ENCODE measurements at places on chromosomes 5 and 9.

- DNase-seq, result no peak
Measured at GRCh38 chr5:17180330-17180843, 37.0 kb upstream of the BASP1 start.

DNA sequence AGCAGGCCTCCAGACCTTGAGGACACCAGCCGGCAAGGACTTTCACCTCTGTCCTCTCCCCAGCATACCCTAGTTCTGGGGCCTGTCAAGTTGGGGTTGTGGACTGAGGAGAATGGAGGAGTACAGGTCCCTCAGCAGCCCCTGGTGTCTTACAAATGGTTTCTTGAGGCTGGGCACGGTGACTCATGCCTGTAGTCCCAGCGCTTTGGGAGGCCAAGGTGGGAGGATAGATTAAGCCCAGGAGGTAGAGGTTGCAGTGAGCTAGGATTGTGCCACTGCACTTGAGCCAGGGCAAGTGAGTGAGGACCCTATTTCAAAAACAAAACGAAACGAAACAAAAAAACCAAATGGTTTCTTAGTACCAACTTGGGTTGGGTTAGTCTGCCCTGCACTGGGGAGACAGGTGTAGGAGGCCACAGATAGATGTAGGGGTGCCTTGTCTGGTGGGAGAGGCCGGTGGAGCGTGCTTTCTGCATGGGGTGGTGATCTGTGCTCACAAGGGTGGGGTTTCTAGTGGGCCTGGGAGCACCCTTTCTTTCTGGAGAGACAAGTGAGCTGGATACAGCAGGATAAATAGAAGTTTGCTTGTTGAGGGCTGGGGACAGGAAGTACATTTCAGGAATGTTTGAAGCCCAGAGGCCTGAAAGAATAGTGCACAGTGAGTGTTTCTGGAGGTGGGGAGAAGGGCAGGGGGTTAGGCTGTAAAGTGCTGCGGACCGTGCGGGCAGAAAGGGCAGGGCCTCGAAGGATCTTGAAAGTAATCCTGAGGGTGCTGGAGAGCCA is 37.7 kb upstream of the PSD2 start:
- DNase-seq, result no peak

DNA sequence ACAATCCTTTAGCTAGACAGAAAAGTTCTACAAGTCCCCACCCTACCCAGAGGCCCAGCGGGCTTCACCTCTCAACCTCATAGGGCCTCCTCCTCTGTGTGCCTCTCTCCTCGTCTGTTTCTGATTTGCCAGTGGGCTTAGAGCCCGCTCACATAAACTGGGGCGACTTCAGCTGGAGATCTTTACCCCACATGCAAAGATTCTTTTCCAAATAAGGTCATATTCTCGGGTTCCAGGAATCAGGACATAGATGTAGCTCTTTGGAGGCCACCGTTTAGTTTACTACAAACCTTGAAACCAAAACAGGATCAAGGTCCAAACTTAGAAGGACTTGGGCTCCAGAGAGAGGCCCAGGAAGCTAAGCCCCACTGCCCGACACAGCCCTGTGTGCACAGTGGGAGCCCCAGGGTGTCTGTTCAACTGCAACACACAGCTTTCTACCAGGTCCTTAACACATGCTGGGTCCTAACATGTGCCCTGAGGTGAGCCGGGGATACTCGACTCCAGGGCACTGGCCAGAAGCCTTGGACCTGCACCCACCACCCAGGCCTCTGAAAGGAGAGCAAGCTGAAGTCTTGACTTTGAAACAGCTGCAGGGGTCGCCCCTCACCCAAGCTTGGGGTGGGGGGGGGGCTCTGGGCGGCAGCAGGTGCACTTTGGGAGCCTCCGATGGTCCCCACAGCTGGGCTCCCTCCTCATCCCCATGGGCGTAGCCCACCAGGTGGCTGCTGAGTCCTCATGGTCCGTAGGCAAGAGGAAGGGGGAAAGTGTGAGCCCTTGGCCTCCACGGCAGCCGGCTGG is 26.8 kb upstream of the SLC12A7 start:
- no peak for DNase-seq

GRCh38 chr5:121897341-121897740 is 45.7 kb downstream of the FTMT start:
- no peak for DNase-seq

- no peak for DNase-seq
Measured at GRCh38 chr5:170319301-170319700, 21.7 kb upstream of the LCP2 start.

- no peak for DNase-seq
Measured at GRCh38 chr9:135134268-135135022, 47.0 kb downstream of the OLFM1 start.

DNA sequence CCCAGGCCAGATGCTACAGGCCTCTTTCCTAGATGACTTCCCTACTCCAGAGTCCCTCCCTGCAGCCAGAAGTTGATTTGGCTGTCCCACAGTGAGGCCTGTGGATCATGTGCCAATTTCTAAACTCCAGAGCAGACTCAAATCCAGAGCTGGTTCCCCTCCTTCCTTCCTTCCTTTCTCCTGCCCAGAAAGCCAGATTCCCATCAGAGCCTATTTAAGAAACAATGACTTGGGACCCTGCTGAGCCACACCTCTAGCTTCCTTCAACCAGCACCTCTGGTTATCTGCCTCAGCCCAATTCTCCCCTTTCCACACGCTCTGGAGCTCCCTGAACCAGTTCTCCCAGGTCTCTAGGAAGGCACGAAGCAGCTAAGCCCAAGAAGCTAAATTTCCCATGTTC is 7.2 kb downstream of the FAM219A start:
- no peak for DNase-seq

DNA sequence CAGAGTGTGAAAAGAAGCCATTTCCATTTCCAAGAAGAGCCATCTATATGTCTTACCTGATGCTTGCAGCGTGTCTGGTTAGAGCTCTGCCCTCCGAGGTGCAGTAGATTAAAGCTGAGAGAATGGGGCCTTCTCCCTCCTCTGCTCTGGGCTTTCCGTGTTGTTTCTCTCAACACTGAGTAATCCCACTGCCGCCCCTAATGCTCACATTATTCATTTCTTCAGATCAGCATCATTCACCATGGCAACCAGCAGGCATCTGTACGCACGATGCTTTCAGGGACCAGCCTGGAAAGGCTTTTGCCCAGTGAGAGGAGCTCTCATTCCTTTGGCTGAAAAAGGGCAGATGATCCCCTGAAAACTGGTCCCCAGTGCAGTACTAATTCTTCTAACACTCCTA is 79.6 kb downstream of the CYFIP2 start:
- DNase-seq, result no peak

GRCh38 chr9:127020036-127020801 is 102.2 kb downstream of the ANGPTL2 start:
- DNase-seq, result no peak

DNA sequence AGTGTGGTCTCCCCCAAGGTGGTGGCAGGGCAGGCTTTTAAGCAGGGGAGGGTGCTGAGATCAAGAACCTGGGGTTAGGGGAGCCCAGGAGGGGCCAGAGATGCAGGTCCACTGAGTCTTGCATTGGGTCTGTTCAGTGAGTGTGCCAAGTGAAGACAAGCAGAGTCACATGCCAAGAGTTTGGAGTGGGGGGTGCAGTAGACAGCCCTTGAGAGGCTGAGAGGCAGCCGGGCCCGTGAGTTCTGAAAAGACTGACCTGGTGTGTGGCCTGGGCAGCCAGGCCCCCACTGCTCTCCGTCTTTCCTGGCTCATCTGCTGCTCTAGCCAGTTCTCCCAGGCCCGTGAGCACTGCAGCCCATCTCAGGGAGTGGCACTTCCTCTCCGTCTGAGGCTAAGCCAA is 120.0 kb downstream of the DAB2IP start:
- peak; percentile 34 for DNase-seq

- no peak for DNase-seq
Measured at GRCh38 chr9:132075853-132076252, 3.8 kb downstream of the MED27 start.

GRCh38 chr5:881551-881935 is 11.1 kb downstream of the BRD9 start:
- DNase-seq, result no peak

DNA sequence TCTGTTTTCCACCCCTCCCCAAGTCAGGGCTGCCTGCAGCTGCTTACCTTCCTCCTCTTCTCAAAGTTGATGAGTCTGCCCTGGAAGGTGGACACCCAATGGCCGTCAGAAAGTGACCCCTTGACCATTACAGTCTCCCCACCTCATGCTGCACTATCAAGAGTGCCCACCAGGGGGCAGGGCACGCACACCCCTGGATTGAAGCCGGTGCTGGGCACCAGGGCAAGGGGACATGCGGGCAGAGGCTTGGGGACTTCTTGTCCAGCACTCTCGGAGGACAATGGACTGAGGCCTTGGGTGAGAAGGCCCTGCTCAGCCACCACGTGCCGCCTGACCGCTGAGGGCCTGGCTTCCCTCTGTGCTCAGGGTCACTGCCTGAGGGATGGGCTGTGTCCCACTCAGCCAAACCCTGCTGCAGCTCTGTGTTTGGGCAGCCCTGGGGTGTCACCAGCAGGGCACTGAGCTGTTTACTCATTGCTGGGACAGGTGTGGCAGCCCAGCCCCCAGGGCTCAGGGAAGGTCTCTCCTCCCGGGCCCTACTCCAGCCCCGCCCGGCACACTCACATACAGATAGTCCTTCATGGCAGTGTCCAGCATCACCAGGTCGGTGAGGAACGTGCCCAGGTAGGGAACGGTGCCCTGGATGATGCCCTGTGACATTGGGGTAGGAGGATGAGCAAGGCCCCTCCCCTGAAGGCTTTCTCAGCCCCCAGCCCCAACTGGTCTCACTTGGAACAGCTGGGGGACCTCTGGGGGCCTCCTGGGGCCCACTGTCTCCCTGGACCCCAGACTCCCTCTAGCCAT is 17.7 kb downstream of the RALGDS start:
- DNase-seq, result no peak

DNA sequence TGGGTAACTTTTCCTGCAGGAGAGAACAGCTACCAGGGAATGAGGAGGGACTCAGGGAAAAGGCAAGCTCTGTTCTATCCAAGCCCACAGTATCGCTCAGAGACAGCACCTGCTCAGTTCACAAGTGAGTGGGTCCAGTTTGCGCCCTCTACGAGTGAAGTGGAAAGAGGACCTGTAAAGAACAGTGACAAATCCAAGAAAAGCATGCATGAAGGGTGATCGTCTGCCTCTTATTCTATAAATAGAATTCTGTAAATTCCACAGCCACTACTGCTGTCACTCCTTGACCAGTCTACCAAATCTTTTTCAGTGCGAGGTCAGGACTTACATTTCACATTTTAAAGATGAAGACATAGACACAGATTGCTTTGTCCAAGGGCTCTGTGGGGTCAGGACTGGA is 117.5 kb downstream of the ENTREP1 start:
- peak; percentile 24 for DNase-seq

- no peak for DNase-seq
Measured at GRCh38 chr9:25752398-25752797, 74.2 kb upstream of the TUSC1 start.

- peak; percentile 69 for DNase-seq
Measured at GRCh38 chr9:75389101-75389500, 300.8 kb downstream of the OSTF1 start.

DNA sequence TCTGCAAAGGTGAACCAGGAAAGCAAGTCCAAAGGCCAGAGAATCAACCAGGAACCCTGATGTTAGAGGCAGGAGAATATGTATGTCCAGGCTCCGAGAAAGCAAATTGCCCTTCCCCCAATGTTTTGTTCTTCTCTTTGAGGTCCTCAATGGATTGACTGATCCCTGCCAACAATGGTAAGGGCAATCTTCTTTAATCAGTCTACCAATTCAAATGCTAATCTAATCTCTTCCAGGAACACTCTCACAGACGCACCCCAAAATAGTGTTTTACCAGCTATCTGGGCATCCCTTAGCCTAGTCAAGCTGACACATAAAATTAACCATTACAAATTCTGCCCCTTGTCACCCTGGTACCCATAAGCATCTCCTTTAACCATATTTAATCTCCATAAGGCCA is 398.0 kb downstream of the RAB3C start:
- DNase-seq, result no peak

- no peak for DNase-seq
Measured at GRCh38 chr5:124060413-124061067, 548.6 kb downstream of the CSNK1G3 start.

GRCh38 chr5:113546703-113547183 is 33.2 kb downstream of the YTHDC2 start:
- peak; percentile 71 for DNase-seq

- peak; percentile 13 for DNase-seq
Measured at GRCh38 chr9:99634186-99634585, 187.5 kb upstream of the NR4A3 start.

- no peak for DNase-seq
Measured at GRCh38 chr5:59209758-59210359, 627.0 kb downstream of the RAB3C start.

DNA sequence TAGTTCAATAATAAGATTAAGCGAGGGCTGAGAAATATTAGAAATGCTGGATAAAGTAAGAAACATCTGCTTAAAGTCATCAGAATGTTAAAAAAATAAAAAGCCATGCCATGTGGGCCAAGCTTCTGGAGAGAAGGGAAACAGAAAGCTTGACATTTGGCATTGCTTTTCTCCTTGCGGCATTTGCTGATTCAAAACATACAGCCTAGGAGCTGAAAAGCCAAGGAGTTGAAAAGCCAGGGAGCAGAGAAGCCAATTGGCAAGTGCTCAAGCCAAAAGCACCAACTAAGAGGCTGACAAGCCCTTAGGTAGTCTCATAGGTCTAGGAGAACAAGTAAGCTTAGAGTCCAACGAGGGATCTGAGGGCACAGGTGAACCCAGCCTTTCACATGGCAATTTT is 754.3 kb downstream of the TLE4 start:
- DNase-seq, result no peak

GRCh38 chr9:76676857-76677256 is 87.4 kb upstream of the PCA3 start:
- no peak for DNase-seq

DNA sequence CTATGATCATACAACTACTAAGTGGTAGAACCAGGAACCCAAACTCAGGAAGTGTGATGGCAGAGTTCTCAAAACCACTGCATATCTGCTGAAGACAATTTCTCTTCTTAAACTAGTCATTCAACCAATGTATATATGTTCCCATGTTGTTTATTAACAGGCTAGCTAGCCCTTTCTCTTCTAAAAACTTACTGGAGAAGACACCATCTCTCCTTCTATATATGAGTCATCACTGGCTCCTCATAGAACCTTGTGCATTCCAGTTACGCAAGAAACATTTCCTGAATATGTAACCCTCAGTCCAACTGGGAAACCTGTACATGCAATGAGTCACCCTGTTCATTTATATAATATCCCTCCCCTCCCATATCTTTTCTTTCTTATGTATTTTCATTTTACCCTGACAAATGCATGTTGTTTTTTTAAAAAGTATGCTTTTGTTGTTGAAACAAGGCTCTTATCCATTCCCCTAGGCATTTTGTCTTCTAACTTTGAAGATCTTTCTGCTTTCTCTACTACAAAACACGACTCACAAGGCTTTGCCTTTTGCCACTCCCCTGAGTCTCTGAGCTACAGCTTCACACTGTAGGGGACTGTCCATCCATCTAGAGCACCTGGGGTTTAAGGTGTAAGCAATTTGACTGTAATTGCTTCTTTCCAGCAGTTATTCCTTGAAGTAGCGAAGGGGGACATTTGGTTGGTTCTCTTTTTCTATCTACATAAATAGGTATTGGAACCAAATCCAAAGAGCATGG is 119.5 kb downstream of the ANXA1 start:
- peak; percentile 78 for DNase-seq

GRCh38 chr5:122779451-122779850 is 4.6 kb downstream of the SNX2 start:
- DNase-seq, result no peak
